ENCODE measurements at places on chromosomes 4 and X.

DNA sequence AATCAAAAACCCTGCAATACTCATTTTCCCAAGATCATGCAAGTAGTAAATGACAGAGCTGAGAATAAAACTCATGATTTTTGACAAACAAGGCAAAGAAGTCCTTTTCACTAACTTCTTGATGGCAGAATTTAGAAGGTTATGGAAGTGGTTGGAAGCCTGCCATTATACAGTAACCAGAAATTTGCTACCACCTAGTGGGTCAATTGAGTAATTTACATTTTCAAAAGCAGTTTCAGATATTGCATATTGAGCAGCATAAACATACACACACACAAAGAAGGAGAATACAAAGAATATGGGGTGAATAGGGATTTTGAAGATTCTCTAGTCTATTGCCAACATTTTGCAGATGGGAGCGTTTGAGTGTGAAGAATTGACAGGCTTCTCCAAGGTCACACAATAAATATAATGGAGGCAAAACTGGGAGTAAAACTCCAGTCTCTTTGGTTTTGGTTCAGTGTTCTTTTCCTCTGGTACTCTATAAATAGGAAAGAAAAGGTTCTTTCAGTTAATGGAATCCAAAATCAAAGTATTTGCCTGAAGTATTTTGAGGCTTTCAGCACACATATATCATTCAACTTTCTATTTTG, 70.2 kb downstream of the GC start:
- peak; percentile 13 for DNase-seq

DNA sequence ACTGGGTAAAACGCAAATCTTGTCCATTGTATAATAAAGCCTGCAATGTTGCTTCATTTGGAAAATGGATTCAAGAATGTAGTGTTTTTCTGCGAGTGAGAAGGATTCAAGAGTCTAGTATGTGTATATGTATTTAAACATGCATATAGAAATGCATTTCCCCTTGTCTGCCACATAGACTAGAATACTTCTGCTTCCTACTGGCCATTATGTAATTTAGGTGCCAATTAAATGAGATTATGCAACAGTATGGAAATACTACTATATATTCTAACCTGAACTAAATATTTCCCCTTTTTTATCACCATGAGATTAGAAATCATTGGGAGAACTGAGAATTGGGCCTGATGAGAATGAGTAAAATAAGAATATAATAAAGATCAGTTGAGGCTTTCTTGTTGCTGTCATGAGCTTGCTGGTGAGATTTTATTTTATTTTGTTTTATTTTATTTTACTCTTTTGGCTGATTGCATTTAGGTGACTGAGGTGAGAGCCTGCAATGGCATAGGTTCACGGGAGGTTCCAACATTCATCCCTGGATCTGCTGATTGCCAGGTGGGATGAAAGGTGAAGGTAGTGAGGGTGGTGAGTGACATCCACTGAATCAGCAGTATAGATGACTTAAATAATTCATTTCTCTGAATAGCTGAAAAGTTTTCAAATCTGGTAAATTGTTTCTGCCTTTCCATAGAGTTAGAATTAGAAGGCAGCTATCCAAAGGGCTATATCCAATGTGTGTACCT, 95.6 kb upstream of the SLC4A4 start:
- no peak for DNase-seq

DNA sequence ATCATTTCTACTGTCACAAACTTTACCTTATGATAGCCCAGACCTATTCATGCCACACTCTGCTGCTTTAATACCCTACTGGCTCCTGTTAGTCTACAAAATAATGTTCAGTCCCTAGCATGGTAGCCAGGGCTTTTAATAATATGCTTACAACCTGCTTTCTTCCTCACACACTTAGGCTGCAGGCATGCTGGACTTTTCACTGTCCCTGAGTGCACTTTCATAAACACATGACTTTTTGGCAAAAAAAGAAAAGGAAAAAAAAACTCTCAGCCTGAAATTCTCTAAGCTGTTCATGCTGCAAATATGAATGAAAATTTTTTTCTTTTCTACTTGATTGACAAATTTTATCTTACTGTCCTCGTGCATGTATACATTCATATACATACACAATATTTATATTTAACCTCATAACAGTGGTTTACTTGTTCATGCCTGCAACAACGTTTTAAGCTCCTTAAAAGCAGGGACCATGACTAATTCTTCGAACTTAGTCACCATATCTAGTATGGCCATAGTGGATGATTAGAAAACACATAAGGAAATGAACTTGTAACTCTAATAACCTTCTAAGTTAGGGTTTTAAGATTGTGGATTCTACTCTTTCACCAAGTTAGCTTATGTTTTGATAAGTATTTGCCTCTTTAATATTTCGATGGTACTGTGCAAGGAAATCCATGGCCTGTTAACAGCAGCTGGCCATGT, 229.5 kb downstream of the SPCS3 start:
- DNase-seq, result no peak

- DNase-seq, result no peak
These were observed 49.5 kb upstream of the IBSP start for GRCh38 chr4:87749883-87750282.

- DNase-seq, result peak; percentile 46
These were observed 130.2 kb downstream of the CHRDL1 start for GRCh38 chrX:110665223-110666002.

DNA sequence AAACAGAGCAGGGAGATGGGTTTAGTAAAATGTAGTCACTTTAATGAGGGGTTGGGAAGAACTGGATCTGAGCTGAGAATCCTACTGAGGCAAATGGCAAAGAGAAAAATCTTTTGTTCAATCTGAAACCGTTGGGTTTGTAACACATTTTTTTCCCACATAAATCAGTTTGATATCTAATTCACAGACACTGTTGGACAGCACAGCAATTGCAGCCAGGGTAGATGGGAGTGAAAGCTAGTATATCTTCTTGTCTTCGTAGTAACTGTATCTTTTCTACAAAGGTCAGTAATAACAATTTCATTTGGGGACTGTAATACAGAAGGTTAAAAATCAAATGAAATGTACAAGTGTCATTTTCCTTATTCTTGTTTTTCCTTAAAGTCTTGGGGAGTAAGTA, 649.5 kb upstream of the ATOH1 start:
- DNase-seq, result no peak

GRCh38 chr4:1822568-1823544, 29.8 kb downstream of the FGFR3 start:
- DNase-seq, result no peak

GRCh38 chr4:23384741-23385140, 505.1 kb downstream of the PPARGC1A start:
- DNase-seq, result no peak

All from NCI-H2081 (cell line).